ENCODE measurements at places on chromosomes 2 and 18.

DNA sequence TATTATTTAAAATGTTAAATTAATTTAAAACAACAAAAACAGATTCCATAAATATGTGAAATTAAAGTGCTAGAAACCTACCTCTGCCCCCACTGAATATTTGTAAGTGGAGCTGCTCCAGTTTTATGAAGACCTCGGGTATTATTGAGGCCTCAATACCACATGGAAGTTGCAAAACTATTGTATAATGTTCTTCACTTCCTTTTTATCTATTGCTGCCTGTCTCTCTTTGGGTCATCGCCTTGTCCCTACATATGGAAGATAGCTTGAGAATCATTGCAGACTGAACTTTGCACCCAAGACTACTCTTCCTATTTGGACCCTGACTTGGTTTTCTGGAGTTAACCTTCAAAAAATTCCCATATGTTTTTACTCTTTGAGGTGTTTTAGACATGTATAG is 212.1 kb upstream of the NETO1 start:
- no peak for DNase-seq

DNA sequence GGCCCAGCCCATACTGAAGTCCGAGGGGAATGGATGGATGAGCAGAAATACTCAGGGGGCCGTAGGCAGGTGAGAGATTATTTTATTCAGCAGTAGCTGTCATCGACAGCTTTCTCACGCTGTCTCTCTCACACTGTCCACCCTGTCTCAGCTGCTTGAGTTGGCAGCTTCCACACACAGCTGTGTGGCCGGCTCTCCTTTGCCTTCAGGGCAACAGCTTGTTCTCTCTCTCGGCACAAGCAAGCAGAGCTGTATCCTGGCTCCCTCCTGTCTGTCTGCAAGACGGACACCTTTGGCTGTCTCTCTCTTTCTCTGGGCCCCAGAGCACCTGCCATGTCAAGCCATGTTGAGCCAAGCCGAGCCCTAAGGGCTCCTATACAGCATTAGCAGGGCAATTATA is 9.8 kb upstream of the PAPOLG start:
- DNase-seq, result no peak

DNA sequence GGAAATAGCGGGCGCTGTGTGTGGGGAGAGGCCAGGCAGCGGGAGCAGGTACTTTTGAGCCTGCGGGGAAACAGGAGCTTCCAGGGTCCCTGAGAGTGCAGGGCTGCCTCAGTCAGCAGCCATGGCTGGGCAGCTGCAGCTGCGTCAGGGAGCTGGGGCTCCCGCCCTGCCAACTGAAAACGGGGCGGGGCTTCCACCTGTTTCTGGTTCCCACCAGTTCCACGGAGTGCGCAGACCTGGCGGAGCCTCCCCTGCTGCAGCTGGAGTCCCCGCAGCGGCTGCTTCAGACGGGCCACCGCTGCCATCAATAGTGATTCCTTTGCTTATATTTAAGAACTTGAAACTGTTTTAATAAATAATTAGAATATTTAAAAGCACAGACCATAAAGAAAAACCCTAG is 30.6 kb upstream of the RPRM start:
- DNase-seq, result no peak

- DNase-seq, result no peak
These were observed 47.7 kb upstream of the YWHAQ start for GRCh38 chr2:9678544-9678943.

- no peak for DNase-seq
These were observed 20.1 kb downstream of the IDH1 start for GRCh38 chr2:208234786-208235185.

DNA sequence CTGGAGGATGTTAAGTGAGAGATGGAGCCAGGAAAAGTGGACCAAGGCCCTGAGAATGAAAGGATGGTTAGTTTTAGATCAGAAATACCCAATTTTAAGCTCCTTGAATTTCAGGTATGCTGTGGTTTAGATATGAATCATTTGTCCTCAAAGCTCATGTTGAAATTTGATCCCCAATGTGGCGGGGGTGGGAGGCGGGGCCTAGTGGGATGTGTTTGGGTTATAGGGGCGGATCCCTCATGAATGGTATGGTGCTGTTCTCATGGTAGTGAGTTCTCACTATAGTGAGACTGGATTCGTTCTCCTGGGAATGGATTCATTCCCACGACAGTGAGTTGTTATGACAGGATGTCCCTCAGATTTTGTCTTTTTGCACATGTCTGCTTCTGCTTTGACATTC is 11.4 kb downstream of the MYO5B start:
- DNase-seq, result no peak

DNA sequence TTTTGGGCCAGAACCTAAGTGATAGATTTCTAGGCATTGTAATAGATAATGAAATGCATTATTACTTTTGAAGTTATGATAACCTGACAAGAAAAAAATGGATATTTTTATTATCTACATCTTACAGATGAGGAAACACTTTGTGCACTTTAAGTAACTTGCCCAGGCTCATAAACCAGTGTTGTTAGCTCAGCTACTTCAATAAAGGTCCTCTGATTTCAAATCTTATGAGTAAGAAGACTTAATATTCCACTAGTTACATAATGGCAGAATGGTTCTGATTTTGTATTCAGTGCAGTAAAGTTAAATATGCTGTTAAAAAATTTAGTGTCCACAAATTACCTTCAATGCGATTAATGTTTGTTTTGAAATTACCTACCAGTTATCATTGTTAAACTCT is 199.0 kb downstream of the BABAM2 start:
- no peak for DNase-seq

- DNase-seq, result no peak
These were observed 53.6 kb downstream of the TTC32 start for GRCh38 chr2:19848029-19848750.

DNA sequence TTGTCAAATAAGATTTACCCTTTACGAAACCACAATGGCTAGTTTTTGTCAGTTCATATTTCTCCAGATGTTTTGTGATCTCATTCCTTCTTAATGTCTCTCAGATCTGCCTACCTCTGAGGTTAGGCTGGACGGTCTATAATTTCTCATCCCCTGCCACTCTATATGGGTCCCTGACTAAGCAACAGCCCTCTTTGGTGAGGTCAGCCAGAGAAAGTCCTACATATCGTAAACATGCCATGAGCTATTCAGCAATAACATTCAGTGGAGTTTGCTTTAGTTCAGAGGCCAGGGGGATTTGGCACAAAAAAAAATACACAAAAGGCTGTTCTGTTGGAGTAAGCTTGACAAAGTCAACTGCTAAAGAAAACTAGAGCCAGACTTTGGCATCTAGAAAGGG is 192.1 kb upstream of the NCKAP5 start:
- DNase-seq, result no peak

GRCh38 chr2:85873679-85874078 is 15.1 kb downstream of the ST3GAL5 start:
- DNase-seq, result no peak

DNA sequence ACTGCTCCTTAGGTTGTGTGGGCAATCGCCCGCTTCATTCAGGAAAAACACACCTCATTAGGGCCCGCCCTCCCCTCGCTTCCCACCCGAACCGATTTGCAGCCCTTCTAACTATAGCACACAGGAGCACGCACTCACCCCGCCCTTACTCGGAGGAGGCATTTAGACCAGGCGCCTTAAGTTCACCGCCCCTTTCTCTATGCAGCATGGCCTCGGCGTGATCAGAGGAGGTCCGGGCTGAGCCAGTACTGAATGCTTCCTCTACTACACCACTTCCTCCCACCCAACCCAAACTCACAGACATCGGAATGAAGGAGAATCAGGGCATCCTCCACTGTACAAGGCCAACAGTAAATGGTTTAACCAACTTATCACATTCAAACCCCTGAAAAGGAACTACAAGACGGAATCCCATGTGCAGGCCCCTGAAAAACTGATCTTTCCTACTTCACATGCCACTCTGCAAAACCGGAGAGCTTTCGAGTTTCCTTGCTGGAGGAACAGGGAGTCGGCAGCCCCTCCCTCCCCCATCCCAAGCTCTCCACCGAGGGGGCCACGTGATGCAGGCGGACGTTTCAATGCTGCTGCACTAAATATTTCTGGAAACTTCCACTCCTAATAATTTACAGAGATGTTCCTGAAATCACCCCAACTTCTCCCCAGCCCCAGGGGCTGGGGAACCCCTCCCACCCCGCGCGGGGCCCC is 1.4 kb downstream of the XPO1 start:
- peak; percentile 73 for DNase-seq

- DNase-seq, result no peak
These were observed 170.0 kb downstream of the TSN start for GRCh38 chr2:121925466-121925865.

GRCh38 chr18:8411492-8411891 is 197.7 kb upstream of the RAB12 start:
- no peak for DNase-seq
